ENCODE measurements at places on chromosomes 12 and 14.
A peak's percentile ranks its signal among the peaks of the same experiment; 100 is the strongest.

DNA sequence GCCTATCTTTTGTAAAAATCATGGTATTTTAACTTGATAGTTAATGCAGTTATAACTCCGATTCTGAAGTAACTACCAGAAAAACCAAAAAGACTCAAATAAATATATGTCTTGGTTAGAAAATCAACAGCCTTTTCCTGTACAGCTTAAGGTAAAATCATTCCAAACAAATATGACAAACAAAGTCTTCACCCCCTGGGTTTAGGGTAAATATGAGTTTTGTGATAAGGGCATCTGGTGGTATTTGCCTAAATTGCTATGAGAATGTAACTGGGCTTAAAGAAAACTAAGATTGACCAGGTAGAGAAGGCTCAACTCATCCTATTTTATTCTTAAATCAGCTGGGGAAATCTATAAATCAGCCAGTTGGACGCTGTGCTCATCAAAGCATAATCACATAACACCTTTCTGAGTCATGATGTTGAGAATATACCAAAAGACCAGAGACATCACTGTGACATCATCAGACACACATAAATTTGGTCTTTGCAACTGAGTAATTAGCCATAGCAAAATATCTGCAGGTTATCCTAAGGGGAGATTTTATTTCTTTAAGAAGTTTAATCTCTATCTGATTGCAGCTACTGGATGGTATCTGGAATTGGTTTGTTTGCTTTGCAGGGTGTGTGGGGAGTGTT, 133.9 kb downstream of the STXBP6 start:
- DNase-seq = no peak

DNA sequence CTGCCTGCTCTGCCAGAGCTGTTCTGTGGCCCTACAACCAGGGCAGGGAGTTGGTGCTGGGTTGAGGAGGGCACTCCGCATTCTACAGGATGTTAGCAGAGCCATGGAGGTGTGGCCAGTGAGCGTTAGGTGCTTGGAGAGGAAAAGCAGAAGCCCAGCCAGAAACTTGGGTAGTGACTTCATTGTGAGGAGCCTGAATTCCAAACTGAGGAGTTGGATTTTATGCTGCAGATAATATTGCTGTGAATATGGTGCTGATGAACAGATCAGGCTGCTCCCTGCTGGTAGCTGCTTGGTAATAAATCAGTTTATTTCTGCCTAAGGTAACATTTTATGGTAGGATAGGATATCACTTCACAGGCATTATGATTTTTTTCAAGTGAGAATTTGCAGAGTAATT, 7.1 kb upstream of the CCDC175 start:
- no peak for DNase-seq

DNA sequence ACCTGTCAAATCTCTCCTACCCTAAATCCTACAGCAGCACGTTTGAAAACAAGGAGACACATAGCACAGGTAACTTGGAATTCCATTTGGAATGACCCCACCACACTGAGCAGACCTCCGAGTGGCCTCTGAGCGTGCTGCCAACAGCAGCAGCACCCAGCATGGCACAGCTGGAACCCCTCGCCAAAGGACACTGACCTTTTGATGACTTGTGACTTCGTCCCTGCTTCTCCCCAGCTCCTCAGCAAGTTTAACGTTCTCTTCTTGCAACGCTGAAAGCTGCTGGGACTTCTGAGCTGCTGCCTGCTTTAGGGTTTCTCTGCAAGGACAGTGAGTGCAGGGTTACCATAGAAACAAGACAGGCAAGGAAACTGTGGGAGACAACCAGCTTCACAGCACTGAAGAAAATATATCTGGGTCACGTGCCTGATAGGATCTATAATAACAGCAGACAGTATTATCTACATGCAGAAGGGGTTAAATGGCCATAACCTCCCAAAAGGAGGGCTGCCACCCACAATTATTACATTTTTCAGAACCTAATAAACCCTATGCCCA, 43.3 kb upstream of the VPS33A start:
- DNase-seq = no peak

DNA sequence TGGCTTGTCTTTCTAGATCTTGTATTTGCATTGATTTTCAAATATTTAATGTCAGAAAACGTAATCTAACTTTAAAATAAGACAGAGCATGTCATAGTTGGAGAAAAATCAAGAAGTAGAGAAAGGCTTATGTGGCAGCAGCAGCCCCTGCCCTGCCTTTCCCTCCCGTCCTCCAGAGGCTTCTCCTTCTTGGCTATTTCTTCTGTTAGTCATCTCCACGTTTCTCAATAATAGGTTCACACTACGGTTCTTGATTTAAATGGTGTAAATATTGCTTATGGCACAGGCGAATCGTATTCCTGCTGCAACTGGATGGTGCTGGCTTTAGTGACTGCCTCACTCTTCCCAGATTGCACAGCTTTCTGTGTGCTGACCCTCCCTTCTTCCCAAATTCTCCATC, 42.8 kb downstream of the SLC8B1 start:
- DNase-seq = no peak

- DNase-seq = no peak
Measured at GRCh38 chr12:32005496-32006125, 46.4 kb downstream of the RESF1 start.

DNA sequence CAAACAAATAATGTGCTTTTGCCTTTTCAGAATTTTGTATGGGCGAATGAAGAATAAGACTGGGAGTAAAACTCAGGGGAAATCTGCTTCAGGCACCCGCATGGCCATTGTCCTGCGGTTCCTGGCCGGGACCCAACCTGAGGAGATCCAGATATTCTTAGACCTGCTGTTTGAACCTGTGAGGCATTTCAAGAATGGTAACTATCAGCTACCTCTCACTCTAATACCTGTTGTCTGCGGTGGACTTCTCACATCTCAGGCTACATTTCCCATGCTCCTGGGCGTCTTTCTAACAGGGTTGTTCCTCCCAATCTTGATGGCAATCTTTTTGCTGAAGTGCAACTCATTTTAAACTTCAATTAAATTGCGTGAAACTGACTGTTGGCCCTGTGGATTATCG, 47.1 kb downstream of the UTP20 start:
- DNase-seq = no peak

DNA sequence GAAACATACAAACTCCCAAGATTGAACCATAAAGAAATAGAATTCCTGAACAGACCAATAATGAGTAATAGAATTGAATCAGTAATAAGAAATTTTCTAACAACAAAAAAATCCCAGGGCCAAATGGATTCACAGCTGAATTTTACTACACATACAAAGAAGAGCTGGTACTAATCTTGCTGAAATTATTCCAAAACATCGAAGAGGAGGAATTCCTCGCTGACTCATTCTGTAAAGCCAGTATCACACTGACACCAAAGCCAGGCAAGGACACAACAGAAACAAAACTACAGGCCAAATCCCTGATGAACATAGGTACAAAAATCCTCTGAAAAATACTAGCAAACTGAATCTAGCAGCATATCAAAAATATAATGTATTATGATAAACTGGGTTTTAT, 367.8 kb upstream of the CLEC14A start:
- DNase-seq = no peak

DNA sequence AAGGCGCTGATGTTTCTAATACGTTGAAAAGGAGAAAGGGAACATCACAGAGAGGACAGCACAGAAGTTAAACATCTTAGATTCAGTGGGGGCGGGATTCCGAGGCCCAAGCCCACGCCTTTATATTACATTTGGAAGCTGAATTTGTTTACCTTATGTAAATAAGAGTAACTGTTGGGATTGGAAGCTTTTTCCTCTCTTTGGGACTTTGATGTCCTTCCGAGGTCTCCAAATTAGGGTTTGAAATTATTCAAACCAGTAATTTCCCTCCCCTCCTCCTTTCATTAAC, 6.4 kb downstream of the FOXA1 start:
- no peak for DNase-seq

DNA sequence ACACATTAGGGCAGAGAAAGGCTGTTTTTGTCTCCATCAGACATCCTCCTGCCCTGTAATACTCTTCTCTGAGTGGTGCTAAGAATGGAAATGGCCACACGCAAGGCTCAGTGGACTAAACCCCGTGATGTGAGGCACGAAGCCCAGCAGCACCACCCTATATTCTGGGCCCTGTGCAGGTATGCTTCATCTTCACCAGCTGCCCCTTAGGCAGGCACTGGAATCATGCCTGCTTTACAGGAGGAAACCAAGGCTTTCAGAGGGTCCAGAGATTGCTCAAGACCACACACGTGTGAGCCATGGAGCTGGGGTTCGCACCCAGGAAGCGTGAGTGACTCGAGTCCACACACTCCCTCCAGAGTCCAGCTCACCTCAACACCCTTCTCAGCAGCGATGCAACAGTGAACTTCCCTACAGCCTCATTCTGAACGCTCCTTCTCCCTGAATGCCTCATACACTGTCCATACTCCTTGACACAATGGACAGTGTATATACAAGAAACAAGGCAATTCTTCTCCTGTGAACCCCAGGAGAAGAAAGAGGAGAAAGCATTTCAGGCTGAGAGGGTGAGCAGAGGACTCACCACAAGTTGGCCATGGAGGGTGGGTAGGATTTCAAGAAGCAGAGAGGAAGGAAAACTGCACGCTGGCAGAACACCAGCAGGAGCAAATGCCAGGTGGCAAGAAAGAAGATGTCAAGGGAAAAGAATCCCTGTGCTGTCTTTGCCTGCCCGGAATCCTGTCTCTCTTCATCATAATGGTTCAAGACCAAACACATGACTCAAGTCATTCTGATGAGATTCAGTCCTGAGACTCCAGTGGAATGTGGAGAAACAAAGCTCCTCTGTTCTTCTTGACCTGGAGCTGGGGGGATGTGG, 39.1 kb downstream of the NT5DC3 start:
- DNase-seq = peak; percentile 75

GRCh38 chr12:109539508-109539907, 33.8 kb downstream of the MMAB start:
- no peak for DNase-seq
